ENCODE measurements at places on chromosomes 1 and 21.
A peak's percentile ranks its signal among the peaks of the same experiment; 100 is the strongest.

DNA sequence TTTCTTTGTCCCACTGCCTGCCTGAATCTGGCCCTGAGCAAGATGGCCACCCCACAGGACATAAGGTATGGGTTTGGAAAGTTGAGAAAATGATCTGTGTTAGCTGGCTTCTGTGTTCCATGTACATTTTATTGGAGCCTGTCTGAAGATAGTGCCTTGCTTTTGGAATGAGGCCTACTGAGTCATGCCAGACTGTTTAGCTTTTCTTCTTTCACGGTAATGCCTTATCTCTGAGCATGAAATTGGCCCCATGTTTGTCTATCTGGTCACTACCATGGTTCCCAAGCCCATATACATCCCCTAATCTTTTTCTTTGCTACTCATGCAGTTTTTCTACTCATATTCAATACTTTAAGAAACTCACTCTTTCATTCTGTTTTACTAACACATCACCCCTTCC, 85.1 kb upstream of the LMO4 start:
- no peak for DNase-seq

- DNase-seq, result no peak
Measured at GRCh38 chr1:231849981-231850380, 223.4 kb downstream of the DISC1 start.

GRCh38 chr1:36034692-36035091, 49.2 kb upstream of the TEKT2 start:
- no peak for DNase-seq

DNA sequence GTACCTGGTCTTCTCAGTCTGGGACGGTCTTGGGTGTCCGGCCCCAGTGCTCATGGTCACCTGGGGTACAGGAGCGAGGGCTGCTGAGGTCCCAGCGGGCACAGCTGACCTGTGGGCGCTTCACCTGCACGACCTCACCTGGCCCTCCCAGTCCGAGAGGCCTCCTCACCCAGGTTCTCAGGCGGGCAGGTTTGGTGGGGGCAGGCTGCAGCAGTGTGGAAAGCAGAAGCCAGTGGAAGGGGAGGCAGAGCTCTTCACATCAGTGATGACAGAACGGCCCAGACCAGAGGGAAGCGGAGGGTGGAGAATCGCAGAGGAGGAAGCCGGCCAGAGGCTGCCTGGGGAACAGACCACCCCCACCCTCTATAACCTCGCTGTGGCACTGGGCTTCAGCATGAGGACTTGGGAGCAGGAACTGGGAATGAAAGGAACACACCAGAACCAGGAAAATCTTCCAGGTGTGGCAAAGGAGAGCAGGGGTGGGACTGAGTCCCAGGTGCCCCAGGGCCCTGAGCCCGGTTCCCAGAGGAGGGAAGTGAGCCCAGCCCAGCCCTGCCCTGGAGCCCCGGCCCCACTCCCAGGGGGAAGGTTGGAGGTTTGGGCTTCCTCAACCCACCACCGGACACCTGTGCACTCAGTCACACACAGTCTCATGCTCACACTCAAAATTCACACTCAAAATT, 265.2 kb upstream of the VAMP3 start:
- no peak for DNase-seq

- DNase-seq, result no peak
Measured at GRCh38 chr1:44260792-44261170, 47.5 kb downstream of the DMAP1 start.

DNA sequence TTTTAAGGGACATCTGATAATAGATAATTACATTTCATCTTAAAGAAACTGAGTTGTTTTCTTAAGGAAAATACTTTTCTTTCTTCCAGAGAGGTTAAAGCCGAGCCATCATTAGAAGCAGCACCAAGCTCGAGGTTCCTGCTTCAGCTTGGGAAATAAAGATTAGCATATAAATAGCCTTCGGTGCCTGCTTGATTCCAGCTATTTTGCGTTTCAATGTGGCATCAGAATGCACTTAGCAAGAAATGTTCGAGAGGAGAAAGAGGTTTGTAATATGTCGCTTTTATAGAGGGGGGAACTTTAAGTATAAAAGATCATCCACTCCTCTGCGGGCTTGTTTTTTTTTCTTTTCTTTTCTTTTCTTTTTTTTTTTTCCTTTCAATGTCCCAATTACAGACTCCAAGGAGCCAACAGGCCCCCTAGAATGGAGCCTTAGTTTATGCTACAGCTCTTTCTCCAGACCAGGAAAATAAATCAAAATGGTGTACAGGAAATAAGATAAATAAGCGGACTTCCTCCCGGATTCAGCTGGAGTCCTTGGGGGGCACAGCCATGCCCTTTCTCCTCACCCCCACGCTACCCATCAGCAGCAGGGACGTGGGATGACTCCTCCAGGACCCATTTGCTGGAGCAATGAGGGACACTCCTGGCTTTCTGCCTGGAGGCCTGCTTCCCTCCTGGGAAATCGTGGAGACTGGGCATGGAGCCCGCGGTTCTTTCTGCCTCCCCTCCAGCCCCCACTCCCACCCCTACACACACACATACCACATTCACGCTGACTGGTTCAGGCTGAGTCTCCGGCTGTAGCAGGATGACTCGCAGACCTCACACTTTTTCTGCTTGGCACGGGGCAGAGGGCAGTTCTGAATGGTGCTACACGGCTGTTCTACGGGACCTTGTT, 131.6 kb downstream of the RRAGC start:
- peak; percentile 56 for DNase-seq

- DNase-seq, result no peak
Measured at GRCh38 chr1:221840511-221841243, 98.8 kb upstream of the DUSP10 start.

GRCh38 chr1:216499581-216500272, 76.5 kb upstream of the USH2A start:
- DNase-seq, result no peak

DNA sequence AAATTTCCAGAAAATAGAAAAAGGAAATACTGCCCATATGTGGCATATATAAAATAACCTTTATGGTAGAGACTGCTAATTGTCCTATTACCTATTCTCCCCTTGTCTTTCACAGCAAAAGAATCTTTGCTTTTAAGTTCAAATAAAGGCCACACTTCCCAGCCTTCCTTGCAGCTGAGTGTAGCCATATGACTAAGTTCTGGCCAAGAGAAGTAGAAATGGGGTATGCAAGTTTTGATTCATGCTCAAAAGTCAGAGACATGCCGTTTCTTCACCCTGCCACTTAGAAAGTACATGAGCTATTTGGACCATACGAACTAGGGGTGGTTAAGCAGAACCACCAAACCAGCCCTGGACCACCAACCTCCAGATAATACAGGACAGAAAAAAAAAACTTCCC, 18.3 kb upstream of the S100A2 start:
- no peak for DNase-seq

GRCh38 chr1:63705078-63705477, 68.7 kb upstream of the ROR1 start:
- DNase-seq, result no peak

DNA sequence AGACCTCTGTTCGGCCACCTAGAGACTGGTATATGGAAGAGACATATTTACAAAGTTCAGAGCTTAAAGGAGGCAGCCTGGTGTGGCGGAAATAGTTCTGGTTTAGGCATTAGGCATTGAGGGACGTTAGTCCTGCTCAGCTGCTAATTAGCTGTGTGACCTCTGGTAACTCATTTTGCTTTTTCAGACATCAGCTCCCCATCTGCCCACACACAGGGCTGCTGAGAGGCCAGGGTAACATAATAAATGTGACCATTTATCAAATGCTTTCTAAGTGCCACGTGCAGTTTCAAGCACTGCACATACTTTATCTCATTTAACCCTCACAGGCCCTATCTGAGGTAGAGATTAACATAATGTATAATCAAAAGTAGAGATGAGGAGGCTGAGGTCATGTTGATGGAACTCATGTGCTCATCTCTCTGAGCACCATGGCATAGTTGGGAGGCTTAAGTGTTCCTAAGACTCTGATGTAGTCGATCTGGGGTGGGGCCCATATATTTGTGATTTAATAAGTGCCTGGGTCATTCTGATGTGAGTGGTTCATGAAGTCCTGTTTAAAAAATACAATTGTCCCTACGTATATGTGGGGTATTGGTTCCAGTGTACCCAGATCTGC, 267.2 kb upstream of the PLXNA2 start:
- DNase-seq, result no peak

DNA sequence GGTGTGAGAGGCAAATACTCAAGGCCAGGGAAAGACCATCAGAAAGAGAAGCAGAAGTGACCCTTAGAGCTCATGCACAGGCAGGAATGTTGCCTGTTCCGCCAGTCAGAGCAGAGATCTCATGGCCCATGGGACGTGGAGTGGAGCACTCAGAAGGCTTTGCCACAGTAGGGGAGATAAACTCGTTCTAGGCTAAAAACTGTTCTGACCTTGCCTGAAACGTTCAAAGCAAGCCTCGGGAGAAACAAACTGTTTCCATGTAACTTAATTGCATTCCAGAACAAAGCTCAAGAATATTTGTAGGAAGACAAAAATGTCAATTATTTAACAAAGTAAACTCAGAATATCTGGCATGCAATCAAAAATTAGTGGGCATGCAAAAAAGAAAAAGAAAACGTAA, 20.7 kb upstream of the SLC19A1 start:
- DNase-seq, result no peak

- no peak for DNase-seq
Measured at GRCh38 chr1:57520743-57521515, 97.1 kb upstream of the DAB1 start.

DNA sequence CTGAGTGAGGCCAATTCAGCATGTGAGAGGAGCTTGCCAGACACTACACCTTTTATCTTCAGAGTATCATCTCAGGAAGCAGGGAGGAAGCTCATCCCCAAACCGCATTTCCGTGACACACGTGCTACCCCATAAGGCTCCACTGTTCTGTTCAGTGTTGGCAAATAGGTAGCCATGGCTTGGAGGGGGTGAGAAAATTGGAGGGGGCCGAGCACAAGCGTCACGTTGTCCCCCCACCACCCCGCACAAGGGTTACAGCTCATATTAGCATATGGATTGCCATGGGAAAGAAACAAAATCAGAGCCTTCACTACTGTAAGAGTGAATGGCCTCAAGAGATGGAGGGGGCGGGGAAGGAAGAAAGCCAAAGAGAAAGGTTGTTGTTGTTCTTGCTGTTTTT, 46.7 kb downstream of the OLIG1 start:
- DNase-seq, result no peak

- DNase-seq, result no peak
Measured at GRCh38 chr1:26785611-26786436, 1.9 kb upstream of the PIGV start.

DNA sequence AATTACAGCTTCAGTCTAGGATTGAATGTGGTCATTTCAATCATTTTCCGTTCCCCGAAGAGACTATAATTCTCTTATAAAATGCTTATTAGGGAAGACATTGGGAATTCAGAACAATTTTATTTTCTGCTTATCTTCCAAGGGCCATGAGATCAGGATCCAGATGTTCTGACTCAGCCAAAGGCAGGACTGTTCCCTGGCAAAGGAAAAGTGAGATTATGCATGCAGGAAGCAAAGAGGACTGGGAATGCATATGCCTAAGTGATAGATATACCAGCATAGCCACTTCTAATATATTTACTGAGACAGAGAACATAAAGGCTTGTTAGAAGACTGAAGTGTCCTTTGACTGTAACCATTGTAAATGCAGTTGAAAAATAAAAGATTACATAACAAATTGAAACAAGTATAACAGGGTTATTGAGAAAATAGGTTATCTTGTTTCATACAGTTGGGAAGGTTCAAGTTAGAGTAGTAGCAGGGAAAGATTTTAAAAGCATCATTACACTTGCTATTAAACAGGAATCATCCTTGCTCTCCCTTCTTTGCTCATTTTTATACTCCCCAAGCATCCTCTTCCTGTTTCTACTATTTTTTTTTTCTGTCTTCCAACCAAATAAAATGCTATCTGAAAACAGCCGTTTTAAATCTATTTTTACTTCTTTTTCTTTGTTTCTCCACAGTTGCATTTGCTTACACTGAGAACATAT, 439.6 kb upstream of the ADAMTS5 start:
- no peak for DNase-seq

- no peak for DNase-seq
Measured at GRCh38 chr1:14390816-14391215, 207.7 kb upstream of the KAZN start.

- DNase-seq, result no peak
Measured at GRCh38 chr1:44684525-44684924, 10.0 kb downstream of the ARMH1 start.

DNA sequence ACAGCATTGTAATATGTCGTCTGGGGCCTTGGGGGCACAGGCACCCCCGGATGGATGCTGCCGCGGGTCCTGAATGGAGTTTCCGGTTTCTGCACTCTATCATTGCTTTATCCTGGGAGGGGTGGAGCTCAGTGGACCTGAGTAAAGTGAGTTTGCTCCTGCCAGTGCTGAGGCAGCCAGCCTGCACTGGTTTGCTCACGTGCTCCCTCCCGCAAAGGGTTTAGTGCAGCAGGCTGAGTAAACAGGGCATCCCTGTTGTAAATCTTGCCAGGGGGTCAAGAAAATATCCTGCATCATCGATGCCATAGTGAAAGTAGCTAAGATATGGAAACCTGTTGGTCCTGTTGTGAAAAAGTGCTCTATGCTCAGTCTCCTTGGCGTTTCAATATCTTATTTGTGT, 85.6 kb upstream of the BRINP3 start:
- DNase-seq, result no peak

- DNase-seq, result no peak
Measured at GRCh38 chr1:226494092-226494609, 54.4 kb upstream of the STUM start.

DNA sequence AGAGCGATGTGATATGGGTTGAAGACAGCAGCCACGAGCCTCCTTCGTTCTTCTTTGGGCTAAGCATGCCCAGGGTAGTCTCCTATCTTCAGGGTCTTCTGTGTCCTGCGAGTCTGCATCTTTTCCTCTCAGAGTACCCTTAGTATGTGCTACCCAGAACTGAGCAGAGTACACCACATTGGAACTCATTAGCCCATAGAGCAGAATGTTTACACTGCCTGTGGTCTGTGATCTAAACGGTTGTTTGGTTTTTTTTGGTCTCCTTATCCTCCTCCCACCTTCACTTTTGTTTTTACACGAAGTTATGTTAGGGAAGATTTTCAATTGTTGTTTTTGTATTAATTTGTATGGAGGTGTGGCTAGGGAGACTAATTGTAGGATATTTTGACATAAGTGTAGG, 126.4 kb downstream of the NEK7 start:
- DNase-seq, result no peak

- DNase-seq, result no peak
Measured at GRCh38 chr1:47971385-47972160, 25.6 kb downstream of the TRABD2B start.

GRCh38 chr1:50970931-50971582, 1.0 kb downstream of the CDKN2C start:
- no peak for DNase-seq

GRCh38 chr1:4654764-4655673, 610 bp downstream of the AJAP1 start:
- DNase-seq, result no peak

GRCh38 chr1:211037095-211037494, 96.9 kb downstream of the KCNH1 start:
- peak; percentile 45 for DNase-seq
